ENCODE measurements at places on chromosomes 1 and 21. TPM values are rescaled to one million over a fixed set of nuclear protein-coding genes. Genes with fewer than 3 reads are reported as not detected.

TMEM269 gene
- total RNA-seq: 0.18 TPM

GRCh38 chr1:153358691-153358975 lies 979 bp downstream of the S100A9 start:
- H3K27ac ChIP-seq: no peak overlapping the region
- no peaks in the 10 kb centered on the region for H3K4me1 ChIP-seq

OR2T11 gene
- not detected for total RNA-seq

DNA sequence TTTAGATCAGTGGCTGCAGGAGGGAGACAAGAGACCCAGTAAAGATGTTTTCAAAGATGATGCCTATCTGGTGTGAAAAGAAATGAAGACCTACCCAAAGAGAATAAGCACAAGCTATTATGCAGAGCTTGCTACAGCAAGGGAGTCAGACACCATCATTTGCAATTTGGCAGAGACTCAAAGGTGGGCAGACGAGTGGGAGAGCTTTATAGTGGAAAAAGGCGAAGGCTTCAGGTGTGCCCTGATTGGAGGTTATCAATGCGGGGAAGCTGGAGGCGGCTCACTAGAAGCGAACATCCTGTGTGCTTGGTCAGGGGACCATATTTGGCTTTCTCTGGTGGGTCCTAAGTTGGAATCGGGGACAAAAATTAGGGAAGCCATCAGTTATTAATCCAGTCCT lies 183.8 kb downstream of the DISC1 start:
- H3K4me1 ChIP-seq: no peaks in the 10 kb centered on the region
- H3K27ac ChIP-seq: no peak overlapping the region
- H3K36me3 ChIP-seq: no peaks in the 10 kb centered on the region
- H3K27me3 ChIP-seq: no peaks in the 10 kb centered on the region
- no peak for DNase-seq

OVAAL gene
- not detected for total RNA-seq

- H3K27me3 ChIP-seq: no peaks in the 10 kb centered on the region
- no peak overlapping the region for H3K27ac ChIP-seq
- no peaks in the 10 kb centered on the region for H3K36me3 ChIP-seq
- no peaks in the 10 kb centered on the region for H3K4me1 ChIP-seq
- H3K4me3 ChIP-seq: no peak overlapping the region
- no peak for DNase-seq
Measured at GRCh38 chr1:49045371-49045770, 268.7 kb upstream of the BEND5 start.

- H3K27me3 ChIP-seq: no peaks in the 10 kb centered on the region
- H3K27ac ChIP-seq: no peak overlapping the region
- H3K4me3 ChIP-seq: no peak overlapping the region
- no peak for DNase-seq
- no peaks in the 10 kb centered on the region for H3K36me3 ChIP-seq
- peaks cover 13% of the 10 kb centered on the region for H3K4me1 ChIP-seq
Measured at GRCh38 chr1:219330001-219330400, 156.3 kb downstream of the LYPLAL1 start.

- no peaks in the 10 kb centered on the region for H3K36me3 ChIP-seq
- DNase-seq: no peak
- no peak overlapping the region for H3K27ac ChIP-seq
- H3K4me3 ChIP-seq: no peak overlapping the region
Measured at GRCh38 chr1:30648408-30649000, 74.9 kb downstream of the MATN1 start.

GRCh38 chr1:89489047-89489729 lies 35.4 kb upstream of the LRRC8B start:
- H3K4me3 ChIP-seq: no peak overlapping the region
- H3K36me3 ChIP-seq: no peaks in the 10 kb centered on the region

DNA sequence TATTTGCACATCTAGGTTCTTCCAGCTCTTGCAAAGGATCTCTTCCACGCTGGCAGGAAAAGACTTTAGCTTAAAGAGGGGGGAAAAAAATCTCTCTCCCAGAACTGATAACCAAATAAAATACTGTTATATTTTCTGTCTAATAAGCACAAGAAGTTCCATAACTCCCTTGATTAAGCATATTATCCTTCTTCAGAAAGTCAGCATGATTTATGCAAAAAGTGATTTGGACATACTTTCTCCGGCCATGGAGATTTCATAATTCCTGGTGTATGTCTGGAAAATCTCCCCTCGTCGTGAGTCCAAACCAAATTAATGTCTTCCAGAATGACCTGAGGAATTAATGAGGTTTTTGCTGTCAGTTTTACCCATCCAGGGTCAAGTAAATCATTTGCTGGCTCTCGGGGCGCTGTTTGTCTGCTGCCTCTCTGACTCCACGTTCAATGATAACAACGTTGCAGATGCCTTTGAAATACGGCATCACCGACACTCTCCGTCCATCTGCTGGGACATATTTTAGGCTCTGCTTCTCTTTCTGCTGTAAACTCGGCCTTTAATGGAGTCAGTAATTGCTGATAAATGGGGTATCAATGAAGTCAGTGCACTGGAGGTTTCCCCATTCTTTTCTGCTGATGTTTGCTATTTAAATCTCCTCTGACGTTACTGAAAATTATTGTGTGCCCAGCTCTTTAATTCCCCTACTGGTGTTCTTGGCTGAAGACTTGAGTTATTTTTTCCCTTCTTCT lies 112.9 kb downstream of the HLX start:
- H3K36me3 ChIP-seq: no peaks in the 10 kb centered on the region
- H3K27me3 ChIP-seq: no peaks in the 10 kb centered on the region
- no peak overlapping the region for H3K27ac ChIP-seq
- H3K4me3 ChIP-seq: no peak overlapping the region

DNA sequence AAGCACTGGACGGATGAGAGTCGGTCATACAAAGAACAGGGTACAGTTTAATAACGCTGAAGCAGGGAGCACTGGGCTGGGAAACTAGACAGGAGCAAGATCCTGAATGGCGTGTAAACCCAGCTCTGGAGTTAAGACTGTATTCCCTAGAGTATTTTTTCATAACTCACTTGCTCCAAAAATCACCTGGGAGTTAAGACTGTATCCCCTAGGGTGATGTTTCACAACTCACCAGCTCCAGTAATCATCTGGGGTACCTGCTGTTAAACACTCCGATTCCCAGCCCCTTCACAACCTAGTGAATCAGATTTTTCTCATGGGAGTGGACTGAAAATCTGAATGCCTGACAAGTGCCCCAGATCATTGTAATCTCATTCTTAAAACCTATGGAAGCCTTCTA lies 123.2 kb downstream of the MAB21L3 start:
- H3K36me3 ChIP-seq: no peaks in the 10 kb centered on the region
- H3K4me3 ChIP-seq: no peak overlapping the region
- no peaks in the 10 kb centered on the region for H3K27me3 ChIP-seq
- peaks cover 5% of the 10 kb centered on the region for H3K4me1 ChIP-seq
- DNase-seq: no peak

DNA sequence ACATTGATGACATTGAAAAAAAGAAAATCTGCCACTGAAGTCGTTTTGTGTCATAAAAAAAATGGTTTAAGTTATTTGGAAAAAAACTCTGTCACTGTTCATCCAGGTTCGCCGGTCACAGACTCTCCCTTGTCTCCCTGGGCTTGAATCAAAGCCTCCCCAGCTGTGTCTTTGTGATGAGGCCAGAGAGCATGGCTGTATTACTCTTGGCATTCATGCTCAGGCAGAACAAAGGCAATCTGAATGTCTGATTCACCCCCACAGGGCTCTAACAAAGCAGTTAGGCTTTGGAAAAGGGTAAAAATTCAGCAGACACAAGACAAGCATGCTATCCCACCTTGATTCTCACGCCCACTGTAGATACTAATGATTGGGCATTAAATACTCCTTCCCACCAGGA lies 304.3 kb upstream of the PLD5 start:
- H3K36me3 ChIP-seq: no peaks in the 10 kb centered on the region
- H3K4me1 ChIP-seq: no peaks in the 10 kb centered on the region
- DNase-seq: no peak
- H3K27ac ChIP-seq: no peak overlapping the region
- H3K4me3 ChIP-seq: no peak overlapping the region
- H3K27me3 ChIP-seq: no peaks in the 10 kb centered on the region

DNA sequence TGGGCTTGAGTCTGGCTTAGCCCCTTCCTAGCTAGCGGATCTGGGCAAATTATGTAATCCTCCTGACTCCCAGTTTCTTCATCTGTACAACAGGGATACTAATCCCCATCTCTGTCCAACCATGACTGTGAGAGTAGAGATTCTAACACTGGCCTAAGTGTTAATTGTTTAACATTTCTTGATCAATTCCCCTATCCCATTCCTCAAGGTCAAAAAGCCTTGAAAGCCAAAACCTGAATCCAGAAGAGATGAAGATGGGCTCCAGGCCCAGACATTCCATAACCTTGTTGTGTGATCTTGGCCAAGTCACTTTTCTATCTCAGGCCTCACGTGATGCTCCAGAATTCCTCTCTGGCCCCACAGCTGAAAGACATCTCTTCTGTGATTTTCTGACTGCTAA lies 18.8 kb upstream of the PHLDA3 start:
- peaks cover 7% of the 10 kb centered on the region for H3K36me3 ChIP-seq
- H3K27me3 ChIP-seq: no peaks in the 10 kb centered on the region
- no peak overlapping the region for H3K4me3 ChIP-seq
- H3K4me1 ChIP-seq: no peaks in the 10 kb centered on the region

- peak overlapping the region; percentile 52 for H3K27ac ChIP-seq
- no peaks in the 10 kb centered on the region for H3K27me3 ChIP-seq
- DNase-seq: peak; percentile 44
- H3K4me1 ChIP-seq: peaks cover 5% of the 10 kb centered on the region
Measured at GRCh38 chr1:10761503-10762152, 34.8 kb downstream of the CASZ1 start.

DNA sequence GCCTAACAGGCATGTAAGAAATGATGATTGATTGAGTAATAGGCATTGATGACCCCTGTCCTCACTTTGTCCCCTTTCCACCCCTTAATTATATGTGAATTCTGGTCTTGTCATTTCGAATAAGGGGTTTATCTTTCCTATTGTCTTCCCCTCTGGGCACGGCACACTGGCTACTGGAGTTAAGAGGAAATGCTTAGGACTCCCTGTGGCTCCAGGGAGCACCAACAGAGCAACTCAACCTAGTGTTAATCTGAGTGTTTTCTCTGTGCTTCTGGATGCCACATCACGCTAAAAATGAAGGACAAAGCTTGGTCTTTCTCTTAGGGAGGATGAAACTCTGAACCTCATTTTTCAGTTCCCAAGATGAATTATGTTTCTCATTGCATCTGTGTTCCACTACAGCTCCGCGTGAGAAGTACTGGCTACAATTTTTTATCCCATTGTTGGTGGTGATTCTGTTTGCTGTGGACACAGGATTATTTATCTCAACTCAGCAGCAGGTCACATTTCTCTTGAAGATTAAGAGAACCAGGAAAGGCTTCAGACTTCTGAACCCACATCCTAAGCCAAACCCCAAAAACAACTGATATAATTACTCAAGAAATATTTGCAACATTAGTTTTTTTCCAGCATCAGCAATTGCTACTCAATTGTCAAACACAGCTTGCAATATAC lies 5.3 kb downstream of the FCER1A start:
- H3K27me3 ChIP-seq: no peaks in the 10 kb centered on the region
- no peak overlapping the region for H3K27ac ChIP-seq
- no peaks in the 10 kb centered on the region for H3K4me1 ChIP-seq

DNA sequence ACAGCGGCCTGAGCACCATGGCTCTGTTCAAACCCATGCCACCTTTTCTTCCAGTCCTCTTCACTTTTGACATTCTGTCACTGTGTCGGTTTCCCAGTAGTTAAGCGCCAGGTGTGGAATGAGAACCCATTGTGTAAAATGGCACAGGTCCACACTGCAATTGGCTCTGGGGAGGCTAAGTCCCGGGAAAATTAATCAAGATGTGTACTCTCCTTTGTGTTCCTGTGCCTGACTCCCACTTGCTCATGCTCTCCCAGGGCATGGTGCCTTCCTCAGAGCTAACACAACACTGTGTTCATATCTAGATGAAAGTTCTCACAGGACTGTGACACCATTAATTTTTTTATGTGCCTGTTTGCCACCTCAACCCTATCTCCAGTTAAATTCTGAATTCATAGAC lies 59.0 kb upstream of the BTG3 start:
- no peaks in the 10 kb centered on the region for H3K4me1 ChIP-seq
- no peak overlapping the region for H3K27ac ChIP-seq
- no peaks in the 10 kb centered on the region for H3K27me3 ChIP-seq
- H3K36me3 ChIP-seq: no peaks in the 10 kb centered on the region
- DNase-seq: no peak

SYT14 gene
- total RNA-seq: 0.35 TPM

IFI16 gene
- 5.9 TPM for total RNA-seq

DNA sequence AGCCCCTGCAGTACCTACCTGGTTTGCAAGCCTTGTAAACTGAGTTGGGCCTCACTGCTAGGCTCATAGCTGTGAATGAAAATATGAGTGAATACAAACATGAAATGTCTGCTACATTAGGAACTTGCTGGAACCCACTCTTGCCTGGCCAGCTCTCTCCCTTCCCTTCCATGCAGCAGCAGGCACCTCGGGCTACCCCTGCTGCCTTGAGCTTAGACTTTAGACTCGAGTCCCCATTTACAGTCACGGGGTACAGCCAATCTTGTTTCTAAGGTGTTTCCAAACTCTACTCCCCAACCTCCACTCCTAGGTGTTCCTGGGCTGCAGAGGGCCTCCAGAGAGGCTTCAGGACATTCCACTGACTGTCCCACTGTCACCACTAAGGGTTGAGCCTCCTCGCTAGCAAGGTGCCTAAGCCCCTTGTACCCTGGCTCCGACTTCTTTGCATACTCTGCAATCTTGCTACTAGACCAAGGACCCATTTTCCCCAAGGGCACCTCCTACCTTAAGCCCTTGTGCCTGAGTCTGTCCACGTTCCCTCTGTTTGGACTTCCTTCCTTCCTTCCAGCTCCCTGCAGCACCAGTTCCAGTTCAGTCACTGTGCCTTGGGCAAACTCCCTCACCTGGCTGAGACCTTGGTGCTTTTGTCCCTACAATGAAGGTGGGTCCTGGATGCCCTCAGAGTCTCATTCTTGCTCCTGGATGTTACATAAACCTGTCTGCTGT lies 36.9 kb downstream of the CDK18 start:
- no peaks in the 10 kb centered on the region for H3K36me3 ChIP-seq
- no peak overlapping the region for H3K27ac ChIP-seq
- H3K27me3 ChIP-seq: no peaks in the 10 kb centered on the region
- DNase-seq: no peak

ZBTB17 gene
- total RNA-seq: 16.8 TPM

AADACL4 gene
- total RNA-seq: not detected

DNA sequence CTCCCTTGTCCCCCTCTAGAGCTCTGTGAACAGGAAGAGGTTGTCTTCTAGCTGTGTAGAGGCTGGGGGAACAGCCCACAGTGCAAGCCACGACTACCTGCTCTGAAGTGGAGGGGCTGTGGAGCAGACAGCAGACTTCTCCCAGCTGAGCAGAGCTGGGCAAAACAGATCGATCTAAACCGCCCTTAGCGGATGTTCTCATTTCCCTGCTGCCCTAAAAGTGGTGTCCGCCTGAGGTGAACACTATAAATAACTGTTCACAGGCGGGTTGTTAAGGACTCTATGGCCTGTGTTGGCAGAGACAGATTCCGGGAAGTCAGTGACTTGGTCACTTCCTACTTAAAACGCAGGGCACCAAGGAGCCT lies 203.2 kb downstream of the RHOU start:
- no peaks in the 10 kb centered on the region for H3K27me3 ChIP-seq
- H3K4me3 ChIP-seq: no peak overlapping the region
- no peaks in the 10 kb centered on the region for H3K36me3 ChIP-seq
- DNase-seq: no peak
- H3K4me1 ChIP-seq: no peaks in the 10 kb centered on the region

Data from pancreas (tissue), 10 donors.